ENCODE measurements at places on chromosomes 6 and 20.

DNA sequence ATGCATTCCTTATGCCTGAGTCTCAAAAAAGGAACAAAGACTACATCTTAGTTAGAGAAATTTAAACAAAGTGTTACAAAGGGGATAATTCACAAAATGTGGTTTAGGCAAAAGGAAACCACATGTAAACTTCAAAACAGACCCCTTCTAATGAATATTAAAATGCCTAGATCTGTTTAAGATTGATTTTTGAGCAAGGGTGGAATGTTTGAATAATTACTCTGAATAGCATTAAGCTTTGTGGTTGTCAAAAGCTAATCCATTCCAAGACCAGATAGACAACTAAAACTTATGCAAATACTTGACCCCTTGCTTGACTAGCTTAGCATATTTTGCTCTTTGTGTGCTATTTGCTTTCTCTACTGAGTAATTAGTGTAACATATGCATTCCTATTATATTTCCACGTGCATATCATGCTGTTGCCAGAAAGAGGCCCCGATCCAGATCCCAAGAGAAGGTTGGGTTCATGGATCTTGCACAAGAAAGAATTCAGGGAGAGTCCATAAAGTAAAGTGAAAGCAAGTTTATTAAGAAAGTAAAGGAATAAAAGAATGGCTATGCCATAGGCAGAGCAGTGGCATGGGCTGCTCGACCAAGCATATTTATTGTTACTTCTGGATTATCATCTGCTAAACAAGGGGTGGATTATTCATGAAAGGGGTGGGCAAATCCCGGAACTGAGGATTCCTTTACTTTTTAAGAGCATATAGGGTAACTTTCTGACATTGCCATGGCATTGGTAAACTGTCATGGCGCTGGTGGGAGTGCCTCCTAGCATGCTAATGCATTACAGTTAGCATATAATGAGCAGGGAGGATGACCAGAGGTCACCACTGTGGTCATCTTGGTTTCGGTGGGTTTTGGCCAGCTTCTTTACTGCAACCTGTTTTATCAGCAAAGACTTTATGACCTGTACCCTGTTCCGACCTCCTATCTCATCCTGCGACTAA is 1193.4 kb upstream of the EYS start:
- ATAC-seq, result no peak

- no peak for ATAC-seq
These were observed 129.3 kb upstream of the TOP1 start for GRCh38 chr20:40899344-40899743.

GRCh38 chr6:52610011-52610410 is 33.2 kb upstream of the TRAM2 start:
- no peak for ATAC-seq

DNA sequence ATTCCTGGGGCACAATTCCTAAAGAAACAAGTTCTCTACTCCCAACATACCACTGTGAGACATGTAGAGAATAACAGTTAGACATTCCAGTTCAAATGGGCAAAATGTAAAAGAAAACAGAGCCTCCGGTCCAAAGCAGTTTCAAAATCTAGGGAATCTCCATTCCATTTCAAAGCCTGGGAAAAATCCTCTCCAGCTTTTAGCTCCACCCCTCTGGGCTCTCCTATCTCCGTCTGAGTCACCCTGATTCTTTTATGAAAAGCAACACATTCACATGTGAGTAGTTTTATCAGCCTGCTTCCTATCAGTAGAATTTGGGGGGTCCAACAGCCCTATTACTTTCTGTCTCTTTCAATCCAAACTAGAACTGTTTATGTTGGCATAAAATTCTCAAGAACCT is 3.7 kb downstream of the CSNK2A1 start:
- ATAC-seq, result no peak

GRCh38 chr20:8036771-8037170 is 17.2 kb upstream of the TMX4 start:
- no peak for ATAC-seq

- no peak for ATAC-seq
These were observed 38.0 kb downstream of the PHIP start for GRCh38 chr6:79040083-79040482.

Measured in stimulated activated memory B cell treated with anti-CD40 and anti-IgM and Interleukin-4, amounts not matched to agents 10 μg/mL and 1 μg/mL and 100 μg/mL, for 72 hours (primary cell).